ENCODE measurements at places on chromosomes 13 and 19.

DNA sequence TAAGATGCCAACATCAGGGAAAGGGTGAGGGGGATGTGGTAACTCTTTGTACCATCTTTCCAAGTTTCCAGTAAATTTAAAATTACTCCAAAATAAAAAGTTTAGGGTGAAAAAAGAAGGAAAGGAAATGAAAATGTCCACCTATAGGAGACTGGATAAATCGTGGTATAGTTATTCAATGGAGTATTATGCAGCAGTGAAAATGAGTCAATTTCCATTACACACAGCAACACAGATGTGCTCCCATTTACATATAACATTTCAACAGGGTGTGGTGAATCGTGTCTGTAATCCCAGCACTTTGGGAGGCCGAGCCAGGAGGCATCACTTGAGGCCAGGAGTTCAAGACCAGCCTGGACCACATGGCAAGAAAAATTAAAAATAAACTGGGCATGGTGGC, 7.4 kb upstream of the ZNF541 start:
- DNase-seq = no peak

- DNase-seq = no peak
Observed at GRCh38 chr13:33509642-33510229, 224.2 kb upstream of the STARD13 start.

DNA sequence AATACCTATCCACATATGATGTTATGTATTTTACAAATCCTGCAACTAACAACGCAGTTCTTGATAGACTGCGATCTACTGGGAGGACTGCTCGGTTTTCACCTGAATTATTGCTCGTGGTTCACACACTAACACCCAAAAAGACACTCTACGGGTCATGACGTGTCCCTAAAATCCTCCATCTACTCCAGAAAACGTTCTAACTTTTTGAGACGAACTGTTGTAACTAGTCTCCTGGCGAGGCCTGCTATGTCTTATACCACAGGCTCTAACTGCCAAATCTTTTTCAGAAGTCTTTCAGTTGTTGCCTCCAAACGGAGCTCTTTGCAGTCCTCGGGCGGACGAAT, 108.2 kb downstream of the KCNRG start:
- DNase-seq = no peak

GRCh38 chr13:49927755-49928154, 8.4 kb downstream of the SPRYD7 start:
- DNase-seq = peak; percentile 70

GRCh38 chr13:48969685-48970084, 6.0 kb upstream of the FNDC3A start:
- DNase-seq = no peak

DNA sequence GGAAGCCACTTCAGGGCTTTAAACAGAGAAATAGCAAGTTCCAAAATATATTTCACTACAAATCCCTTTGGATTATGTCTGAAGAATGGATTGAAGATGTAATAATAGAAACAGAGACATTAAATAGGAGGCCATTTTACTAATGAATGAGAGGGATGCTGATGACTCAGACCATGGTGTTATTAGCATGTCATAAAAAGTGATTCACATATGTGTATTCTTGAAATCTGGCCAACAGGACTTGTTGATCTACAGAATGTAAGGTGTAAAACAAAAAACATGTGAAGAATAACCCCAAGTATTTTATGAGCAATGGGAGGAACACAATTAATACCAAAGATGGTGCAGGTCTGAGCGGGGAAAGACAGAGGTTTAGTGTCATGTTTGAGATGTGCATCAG, 873.7 kb downstream of the SLITRK5 start:
- DNase-seq = no peak

- no peak for DNase-seq
Observed at GRCh38 chr19:1836458-1837221, 11.6 kb downstream of the REXO1 start.

- peak; percentile 10 for DNase-seq
Observed at GRCh38 chr19:29810504-29810871, 1.3 kb upstream of the CCNE1 start.

DNA sequence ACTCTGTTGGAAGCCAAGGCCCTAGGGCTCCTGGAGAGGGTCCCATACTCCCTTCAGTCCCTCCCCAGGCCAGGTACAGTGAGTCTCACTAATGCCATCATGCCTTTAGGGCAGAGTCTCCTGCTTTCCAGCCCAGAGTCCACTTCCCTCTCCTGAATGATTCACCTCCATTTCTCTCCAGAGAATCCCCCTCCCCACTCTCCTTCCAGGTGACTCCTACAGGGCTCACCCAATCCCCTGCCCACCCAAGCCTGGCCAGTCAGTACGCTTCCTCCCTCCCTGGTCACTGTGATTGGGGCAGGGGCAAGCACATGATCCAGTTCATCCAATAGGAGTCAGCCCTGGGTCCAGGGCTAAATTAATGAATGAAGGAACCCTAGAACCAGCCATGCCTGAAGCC, 35.0 kb upstream of the PNMA8B start:
- DNase-seq = peak; percentile 11

DNA sequence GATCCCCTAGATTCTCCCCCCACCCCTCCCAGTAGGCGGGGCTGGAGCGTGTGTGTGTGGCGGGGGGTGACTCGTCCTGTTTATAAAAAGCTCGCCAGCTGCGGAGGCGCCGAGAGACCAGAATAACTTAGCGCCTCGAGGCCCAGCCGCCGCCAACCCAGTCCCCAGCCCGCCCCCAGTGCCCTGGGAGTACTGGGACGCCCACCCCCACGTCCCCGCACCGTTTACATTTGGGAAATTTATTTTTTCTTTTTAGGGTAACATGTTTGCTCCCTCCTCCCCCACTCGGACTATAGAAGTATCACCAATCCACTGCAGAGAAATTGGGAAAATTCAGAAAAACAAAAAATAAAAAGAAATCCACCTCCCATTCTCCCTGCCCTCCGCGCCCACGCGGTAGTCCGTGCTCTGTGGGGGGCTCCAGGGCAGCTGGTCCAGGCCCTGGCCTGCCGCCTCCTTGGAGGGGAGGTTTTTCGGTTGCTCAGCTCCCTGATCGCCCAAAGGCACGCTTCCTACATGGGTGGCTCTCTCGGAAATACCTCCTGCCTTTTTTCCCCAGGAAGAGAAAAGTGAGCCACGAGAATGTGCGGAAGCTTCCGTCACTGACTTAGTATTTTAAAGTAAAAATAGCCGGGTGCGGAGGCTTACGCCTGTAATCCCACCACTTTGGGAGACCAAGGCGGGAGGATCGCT, 1.5 kb upstream of the RAB3A start:
- DNase-seq = peak; percentile 90

DNA sequence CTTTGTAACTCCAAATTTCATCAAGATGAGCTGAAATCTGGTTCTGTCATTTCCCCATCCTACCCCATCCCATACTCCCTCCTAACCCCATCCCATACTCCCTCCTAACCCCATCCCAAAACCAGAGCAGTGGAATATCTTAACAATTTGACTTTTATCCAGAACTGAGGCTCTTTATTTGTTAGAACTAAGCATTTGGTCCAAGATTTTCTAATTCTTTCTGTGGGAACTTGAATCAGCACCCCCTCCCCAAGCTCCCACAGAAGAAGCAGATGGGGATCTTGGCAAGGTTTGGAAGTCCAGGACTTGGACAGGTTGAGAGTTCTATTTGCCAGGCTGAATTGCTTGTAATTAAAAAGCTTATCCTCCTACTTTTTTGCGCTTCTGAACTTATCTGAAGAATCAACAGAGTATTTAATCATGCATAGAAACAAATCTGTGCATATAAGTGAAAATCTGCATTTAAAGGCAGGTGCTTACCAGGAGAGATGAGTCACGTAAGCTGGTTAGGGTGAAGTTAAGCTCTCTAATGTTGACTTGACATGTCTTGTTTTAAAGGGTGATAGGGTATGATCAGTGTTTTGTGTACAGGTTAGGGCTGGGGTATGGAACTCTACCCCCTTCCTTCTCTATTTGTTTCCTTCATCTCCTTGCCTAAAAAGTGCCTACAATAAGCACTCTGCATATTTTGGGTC, 111.1 kb downstream of the COG6 start:
- DNase-seq = no peak

GRCh38 chr19:1651568-1652291, 685 bp downstream of the TCF3 start:
- peak; percentile 78 for DNase-seq

- DNase-seq = no peak
Observed at GRCh38 chr19:38928391-38929001, 2.1 kb downstream of the SARS2 start.

DNA sequence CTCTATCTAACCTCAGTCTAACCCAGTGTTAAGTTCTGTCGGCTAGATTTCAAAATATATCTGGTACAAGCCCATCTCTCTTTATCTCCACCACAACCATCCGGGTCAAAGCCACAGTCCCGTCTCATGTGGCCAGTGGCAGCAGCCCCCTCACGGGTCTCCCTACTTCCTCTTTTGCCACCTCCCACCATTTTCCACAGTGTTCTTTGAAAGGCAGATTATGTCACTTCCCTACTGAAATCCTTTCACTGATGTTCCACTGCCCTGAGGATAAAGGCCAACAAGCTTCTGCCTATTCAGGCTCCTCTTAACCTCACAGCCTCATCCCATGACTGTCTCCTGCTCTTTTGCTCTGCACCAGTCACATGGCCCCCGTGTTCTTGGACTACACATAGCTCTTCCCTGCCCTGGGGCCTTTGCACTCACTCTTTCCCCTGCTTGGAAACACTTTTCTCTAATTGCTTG, 117.2 kb downstream of the UBL3 start:
- no peak for DNase-seq

DNA sequence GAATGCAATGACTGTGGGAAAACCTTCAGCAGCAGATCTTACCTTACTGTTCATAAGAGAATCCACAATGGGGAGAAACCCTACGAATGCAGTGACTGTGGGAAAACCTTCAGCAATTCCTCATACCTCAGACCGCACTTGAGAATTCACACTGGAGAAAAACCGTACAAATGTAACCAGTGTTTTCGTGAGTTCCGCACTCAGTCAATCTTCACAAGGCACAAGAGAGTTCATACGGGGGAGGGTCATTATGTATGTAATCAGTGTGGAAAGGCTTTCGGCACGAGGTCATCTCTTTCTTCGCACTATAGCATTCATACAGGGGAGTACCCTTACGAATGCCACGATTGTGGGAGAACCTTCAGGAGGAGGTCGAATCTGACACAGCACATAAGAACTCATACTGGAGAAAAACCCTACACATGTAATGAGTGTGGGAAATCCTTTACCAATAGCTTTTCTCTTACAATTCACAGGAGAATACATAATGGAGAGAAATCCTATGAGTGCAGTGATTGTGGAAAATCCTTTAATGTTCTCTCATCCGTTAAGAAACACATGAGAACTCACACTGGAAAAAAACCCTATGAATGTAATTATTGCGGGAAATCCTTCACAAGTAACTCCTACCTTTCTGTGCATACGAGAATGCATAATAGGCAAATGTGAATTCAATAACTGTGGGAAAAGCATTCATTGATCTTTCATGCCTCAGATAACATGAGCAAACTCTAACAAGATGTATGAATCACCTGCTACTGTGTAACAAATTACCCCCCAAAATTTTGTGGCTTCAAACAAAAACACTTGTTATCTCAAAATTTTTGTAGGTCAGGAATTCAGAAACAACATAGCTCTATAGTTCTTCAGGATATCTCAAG, 13.8 kb downstream of the ZNF557 start:
- DNase-seq = no peak

- no peak for DNase-seq
Observed at GRCh38 chr13:113422807-113423519, 30.3 kb downstream of the ADPRHL1 start.

DNA sequence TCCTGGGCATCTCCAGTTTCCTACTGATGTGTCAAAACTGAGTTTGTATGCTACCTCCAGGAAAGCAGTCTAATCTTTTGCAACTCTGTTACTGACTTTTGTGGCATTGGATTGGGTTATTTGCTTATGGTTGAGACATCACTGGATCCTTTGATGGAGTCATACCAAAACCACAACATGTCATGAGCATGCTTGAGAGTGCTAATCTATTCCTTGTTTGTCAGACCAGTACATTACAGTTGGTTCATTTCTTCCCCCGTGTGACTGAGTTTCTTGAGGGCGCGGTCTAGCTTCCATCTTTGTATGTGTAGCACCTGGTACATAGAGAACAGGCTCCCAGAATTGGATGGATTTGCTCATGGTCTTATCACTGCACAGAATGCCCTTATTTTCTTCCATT, 43.2 kb downstream of the SUGT1 start:
- peak; percentile 31 for DNase-seq

GRCh38 chr13:67408798-67409197, 178.7 kb upstream of the PCDH9 start:
- peak; percentile 53 for DNase-seq

Data from adipocyte (in vitro differentiated cells).